ENCODE measurements at places on chromosomes 6 and 20.

- DNase-seq: no peak
Observed at GRCh38 chr6:135251498-135252441, 70.7 kb downstream of the MYB start.

GRCh38 chr20:2234598-2235191, 61.1 kb upstream of the TGM3 start:
- no peak for DNase-seq

DNA sequence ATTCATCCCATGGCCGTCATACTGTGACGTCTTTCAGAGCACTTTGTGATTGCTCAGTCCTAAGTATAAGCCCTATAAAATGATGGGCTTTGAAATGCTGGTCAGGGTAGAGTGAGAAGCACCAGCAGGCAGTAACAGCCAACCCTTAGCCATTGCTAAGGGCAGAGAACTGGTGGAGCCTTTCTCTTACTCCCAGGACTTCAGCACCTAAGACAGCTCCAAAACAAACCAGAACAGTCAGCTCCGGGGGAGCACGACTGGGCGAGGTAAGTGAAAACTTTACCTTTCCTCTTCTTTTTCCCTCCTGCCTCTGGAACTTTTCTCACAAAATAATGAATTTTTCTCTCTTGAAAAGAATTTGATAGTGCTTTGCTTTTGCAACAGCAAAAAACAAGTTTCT, at the start of gene VIP:
Gene VIP (plus strand): TSS at position 104 of the 400 bp plus-strand sequence. CDS start 1,381 bp downstream, outside the sequence.
- no peak for DNase-seq

- DNase-seq: no peak
Observed at GRCh38 chr6:150766201-150766997, 99.1 kb upstream of the MTHFD1L start.

DNA sequence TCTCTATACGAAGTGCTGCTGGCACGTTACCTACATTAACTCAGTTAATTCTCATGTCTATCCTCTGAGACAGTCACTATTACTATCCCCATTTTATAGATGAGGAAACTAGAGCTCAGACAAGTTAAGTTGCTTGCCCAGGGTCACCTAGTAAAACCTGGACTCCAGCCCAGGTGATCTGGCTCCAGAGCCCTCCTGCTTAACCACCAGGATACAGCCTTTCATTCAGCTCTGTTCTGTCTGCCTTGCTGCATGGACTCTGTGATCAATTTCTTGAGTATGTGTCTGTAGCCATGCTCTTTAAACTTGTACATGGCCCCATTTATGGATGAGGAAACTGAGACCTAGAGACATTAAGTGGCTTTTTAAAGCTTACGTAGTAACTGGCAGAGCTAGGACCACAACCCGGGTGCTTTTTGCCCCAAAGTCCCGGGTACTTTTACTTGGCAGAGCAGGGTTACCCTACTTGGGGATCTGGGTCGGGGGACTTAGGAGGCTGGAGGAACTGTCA, 4.7 kb downstream of the CDKN1A start:
- DNase-seq: no peak

DNA sequence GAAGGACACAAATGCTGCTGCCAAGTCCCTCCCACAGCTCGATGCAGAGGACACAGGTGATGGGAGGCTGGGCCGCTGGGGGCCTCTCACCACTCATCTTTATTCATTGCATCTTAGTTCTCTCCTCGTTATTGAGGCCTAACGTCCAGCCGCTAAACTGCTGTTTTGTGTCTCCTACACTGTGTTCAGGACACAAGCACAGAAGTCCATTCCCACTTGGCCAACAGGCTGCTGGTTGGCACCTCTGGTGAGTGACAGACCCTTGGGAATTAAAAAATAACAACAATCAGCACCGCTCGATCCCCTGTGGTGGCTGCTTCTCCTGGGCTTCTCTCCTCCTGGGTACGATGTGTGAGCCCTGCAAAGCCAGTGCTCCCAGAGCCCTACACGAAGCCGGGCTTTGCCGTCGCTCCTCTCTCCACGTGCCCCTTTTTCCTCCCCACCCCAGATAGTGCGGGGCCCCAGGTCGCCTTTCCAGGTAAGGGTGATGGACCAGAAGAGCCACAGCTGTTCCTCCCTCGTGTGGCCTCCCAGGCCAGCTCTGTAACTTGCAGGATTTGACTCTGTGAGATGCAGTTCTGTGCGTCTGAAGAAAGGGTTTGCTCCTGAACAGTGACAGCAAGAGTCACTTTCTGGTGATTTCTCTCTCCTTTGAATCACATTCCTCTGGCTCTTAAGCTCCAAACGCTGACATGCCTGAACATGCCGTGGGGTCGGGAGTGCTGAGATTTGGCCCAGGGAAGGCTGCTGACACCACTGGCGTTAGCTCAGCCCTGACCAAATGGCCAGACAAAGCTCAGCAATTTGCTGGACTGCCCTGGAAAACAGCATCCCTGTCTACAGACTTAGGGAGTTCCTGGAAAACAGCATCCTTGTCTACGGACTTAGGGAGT, 59.3 kb downstream of the DLL1 start:
- no peak for DNase-seq

DNA sequence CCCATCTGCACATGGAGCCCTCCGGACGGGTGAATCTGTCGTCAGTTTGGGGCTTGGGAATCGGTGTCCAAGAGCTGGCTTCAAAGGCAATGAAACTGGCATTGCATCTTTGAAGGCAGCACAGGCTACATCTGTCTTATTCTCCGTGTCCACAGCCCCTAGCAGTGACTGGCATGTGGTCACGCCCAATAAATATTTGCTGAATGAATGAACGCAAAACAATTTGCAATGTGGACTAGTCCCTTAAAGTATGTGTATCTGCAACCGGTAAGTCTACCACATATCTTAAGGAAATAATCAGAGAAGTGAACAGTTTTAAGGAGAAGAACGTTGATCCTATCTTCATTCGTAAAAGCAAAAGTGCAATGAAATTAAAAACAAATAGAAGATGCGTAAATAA, 8.0 kb upstream of the PMEPA1 start:
- no peak for DNase-seq

- no peak for DNase-seq
Observed at GRCh38 chr6:127291495-127291894, 24.8 kb downstream of the RNF146 start.

- DNase-seq: no peak
Observed at GRCh38 chr20:4084721-4085120, 69.4 kb upstream of the RNF24 start.

DNA sequence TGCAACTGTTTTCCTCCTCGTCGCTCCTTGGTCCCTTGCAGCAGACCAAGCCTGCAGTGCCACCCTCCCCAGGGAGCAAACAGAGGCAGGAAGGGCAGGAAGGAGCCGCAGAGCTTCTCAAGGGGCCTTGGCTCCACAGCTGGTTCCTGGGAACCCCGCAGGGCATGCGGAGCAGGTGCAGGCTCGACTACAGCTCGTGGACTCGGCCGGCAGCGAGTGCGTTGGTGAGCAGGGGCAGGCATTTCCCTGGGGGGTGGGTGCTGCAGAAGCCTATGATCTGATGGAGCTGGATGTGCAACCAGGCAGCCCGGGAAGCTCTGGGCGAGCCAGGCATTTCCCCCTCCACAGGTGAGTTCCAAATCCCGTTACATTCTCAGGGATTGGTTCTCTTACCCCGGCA, 37.1 kb downstream of the FRMD1 start:
- DNase-seq: peak; percentile 6

GRCh38 chr20:48749437-48749836, 78.4 kb downstream of the PREX1 start:
- DNase-seq: no peak

- DNase-seq: no peak
Observed at GRCh38 chr20:19975901-19976300, 41.3 kb upstream of the NAA20 start.

DNA sequence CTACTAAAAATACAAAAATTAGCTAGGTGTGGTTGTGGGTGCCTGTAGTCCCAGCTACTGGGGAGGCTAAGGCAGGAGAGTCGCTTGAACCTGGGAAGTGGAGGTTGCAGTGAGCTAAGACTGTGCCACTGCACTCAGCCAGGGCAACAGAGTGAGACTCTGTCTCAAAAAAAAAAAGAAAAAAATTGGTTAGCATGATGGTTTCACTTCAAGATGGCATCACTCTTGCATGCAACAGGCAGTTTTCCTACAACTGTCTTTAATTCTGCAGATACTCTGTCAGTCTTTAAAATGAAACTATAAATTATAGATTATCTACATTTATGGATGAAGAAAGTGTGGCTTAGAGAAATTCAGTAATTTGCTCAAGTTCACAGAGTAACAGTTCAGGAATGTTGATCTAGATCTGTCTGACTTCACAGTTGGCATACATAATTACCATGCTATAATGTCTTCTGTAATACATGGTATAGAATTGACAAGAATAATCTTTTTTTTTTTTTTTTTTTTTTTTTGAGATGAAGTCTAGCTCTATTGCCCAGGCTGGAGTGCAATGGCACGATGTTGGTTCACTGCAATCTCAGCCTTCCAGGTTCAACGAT, 27.0 kb downstream of the ITCH start:
- DNase-seq: no peak

- no peak for DNase-seq
Observed at GRCh38 chr6:89862273-89862672, 32.0 kb upstream of the GJA10 start.

DNA sequence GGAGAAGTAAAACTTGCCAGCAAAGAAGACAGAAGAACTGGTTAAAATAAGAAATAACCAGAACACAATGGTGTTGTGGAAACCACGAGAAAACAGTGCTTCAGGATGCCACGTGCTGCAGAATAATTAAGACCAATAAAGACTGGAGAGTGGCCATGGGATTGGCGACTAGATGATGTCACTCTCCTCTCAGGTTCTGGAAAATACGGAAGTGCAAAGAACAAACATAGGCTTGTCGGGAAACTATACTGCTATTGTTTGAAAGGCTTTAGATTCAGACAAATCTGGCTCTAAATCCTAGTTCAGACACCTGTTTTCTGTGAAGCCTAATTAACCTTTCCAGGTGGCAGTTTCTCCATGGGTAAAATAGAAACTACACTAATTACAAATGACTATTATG, 138.4 kb upstream of the STXBP5 start:
- DNase-seq: no peak

- no peak for DNase-seq
Observed at GRCh38 chr6:95530176-95530819, 47.0 kb upstream of the MANEA start.

DNA sequence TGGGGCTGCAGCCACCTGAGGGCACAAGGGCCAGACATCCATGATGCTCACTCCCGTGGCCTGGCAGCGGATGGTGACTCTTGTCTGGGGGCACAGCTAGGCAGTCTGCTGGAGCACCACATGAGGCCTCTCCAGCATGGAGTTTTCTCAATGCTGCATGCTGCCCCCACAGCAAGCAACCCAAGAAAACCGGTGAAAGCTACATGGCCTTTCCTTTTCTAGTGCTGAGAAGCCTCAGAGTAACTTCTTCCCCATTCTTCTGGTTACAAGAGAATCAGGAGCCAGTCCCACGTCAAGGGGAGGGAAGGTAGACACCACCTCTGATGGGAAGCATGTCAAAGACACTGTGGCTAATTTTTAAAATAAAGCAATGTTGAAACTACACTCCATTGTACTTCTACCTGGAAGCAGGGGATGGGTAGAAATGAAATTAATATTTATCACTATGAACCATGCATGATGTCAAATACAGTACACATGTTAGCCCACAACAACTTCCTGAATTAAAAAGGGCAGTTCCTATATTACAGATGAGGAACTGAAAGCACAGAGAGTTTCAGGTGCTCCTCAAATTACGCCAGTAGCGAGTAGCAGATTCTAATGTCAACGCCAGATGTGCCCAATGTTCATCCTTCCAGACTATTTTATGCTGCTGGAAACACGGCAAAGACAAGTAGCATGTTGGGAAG, 101.5 kb downstream of the LAMP5 start:
- DNase-seq: no peak
